CD4-positive, alpha-beta T cell treated with Interleukin-6 for 4 hours (primary cell): ENCODE measurements at places on chromosomes 11 and 22.

- no peak for DNase-seq
Observed at GRCh38 chr22:34105461-34106062, 185.3 kb upstream of the LARGE1 start.

- DNase-seq = no peak
Observed at GRCh38 chr11:31995525-31996094, 95.3 kb upstream of the RCN1 start.

DNA sequence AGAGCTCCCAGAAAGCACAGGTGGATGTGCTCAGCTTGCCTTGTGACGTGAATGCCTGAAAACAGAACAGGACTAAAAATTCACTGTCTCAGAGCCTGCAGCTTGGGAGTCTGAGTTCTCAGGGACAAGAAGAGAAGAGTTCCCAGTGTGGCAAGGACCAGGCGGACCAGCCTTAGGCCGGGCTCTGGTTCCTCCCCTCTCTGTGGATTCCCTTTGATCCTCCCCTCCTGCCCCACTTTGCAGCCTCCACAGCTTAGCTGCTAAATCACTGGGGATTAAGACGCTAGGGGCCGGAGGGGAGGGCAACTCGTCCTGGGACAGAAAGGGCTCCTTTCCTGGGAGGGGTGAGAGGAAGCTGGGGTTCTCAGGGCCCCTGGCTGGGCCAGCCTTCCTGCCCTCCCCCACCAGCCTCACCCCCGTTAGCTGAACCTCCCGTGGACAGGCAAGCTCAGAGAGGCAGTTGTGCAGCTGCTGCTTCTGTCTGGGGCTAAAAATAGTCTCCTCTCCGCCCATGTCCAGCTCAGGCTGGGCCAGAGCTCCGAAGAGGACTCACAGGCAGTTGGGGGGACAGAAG lies 29.9 kb upstream of the JAM3 start:
- no peak for DNase-seq

DNA sequence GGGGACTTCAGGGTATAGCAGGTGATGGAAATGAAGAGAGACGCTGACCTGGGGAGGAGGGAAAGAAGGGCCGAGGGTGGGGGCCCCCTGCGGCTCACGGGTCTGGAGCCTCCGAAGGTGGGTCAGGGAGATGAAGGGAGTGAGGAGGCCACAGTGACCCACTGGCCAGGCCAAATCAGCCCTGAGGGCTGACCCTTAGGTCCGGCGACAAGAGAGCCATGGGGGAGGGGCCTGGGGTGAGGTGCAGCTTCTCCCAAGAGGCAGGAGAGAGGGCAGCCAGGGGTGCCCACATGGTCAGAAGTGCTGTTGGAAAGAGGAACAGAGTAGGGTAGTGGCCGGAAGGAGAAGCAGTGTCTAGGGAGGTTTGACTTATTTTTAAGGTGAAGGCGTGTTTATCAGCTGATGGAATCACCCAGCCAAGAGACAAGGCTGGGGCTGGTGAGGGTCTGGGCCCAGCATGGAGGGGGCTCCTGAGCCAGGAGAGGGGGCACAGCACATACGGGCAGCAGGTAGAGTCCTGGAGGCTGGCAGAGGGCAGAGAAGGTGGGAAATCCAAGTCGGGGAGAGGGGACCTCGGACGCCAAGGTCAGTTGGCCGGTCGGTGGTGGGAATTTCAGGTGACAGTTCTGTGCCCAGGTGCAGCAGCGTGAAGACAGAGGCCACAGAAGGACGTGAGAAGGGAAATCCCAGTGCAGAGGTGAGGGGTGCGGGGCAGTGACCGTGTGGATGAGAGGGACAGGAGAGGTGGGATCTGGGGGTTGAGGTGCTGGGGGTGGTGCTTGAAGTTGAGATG lies 49.0 kb downstream of the LINC01488 start:
- no peak for DNase-seq
